AG08395 (cell line): ENCODE measurements at places on chromosomes 13 and 19.

- no peak for DNase-seq
Observed at GRCh38 chr13:87677043-87677495, 5.9 kb downstream of the SLITRK5 start.

GRCh38 chr13:100875392-100876043, 200.9 kb upstream of the TMTC4 start:
- peak; percentile 79 for DNase-seq

DNA sequence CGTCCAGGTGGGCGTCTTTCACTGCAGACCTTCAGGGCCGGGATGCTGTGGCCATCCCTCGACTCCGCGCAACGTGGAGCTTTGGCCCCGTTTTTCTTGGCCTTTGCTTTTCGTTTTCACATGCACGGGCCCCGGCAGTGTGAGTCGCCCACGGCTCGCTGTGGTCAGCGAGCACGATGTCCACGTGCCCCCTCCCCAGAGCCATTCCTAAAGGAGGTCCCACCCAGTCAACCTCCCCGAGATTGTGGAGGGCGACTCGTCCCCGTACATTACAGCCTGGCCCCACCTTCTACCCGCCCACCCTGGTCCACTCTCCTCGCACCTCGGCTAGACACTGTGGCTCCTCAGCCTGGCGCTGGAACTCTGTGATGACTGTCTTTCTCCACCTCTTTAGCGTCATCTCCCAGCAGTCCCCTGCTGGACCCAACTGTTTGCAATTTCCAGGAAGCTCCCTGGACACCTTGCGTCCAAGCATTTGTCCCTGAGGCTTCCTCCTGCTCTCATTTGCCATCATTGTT, 405 bp downstream of the ZNF446 start:
- peak; percentile 45 for DNase-seq

- DNase-seq, result peak; percentile 94
Observed at GRCh38 chr19:40305403-40305802, 20.3 kb upstream of the AKT2 start.

DNA sequence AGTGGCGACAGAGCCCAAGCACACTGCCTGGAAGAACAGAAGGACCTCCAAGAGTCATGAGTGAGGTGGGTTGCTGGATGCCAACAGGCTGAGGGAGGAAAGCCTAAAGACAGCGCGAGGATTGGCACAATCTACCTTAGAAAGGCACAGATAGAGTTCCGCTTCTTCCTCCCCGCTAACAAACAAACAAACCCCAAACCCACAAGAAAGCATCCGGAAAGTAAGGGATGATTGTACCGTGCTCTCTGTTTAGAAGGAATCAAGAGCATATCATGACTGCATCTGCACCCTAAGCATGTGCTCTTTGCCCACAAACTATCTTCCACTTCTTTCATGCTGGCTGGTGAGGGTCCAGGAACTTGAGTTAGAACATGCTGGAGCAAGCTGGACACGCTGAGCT, 233.0 kb upstream of the KLF12 start:
- no peak for DNase-seq

DNA sequence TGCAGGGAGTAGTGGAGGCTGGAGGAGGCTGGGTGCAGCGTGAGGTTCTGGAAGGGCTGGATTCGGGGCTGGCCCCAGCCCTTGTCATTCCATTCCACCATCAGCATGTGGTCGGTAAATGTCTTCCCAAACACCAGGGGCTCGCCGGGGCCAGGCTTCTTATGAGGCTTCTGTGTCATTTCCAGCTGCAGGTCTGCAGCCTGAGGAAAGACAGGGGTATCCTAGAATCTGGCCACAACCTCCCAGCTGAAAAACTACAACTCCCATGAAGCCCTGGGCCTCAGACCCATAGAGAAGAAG, 4.4 kb downstream of the BCAT2 start:
- no peak for DNase-seq

DNA sequence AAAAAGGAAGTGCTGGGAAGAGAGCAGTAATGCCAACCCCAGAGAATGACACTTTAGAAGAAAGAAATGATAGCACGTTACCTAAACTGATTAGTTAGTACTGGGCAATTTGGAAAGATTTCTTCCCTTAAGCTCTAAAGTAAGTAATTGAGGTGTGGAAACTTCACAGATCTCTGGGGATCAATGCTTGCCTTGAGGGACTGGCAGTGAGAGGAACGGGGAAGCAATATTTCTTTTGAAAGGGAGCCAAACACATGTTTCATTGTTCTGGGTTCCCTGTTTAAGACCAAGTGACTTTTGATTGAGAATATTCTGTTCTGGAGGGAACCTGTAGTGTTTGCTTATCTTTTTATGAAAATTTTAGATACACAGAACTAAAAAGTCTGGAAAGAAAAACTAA, 190.5 kb downstream of the NDFIP2 start:
- no peak for DNase-seq
